ENCODE measurements at places on chromosomes 3 and 15.

DNA sequence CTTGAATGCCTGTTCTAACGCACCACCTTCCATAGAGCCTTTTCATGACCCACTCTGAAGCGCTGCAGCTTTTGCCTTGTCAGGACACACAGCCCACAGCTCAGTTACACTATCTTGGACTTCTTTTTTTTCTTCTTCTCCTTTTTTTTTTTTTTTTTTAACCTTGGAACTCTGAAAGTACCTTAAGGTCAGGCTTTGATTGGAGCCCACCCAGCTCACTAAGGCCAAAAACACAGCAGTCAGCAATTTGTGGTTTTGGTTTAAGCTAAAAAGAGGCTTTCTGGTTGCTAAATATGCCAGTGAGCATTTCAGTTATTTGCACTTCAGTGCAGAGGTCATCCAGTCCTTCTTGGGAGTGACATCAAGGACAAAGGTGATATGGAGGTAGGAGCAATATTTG, 1.7 kb downstream of the SLC25A20 start:
- no peak for DNase-seq

DNA sequence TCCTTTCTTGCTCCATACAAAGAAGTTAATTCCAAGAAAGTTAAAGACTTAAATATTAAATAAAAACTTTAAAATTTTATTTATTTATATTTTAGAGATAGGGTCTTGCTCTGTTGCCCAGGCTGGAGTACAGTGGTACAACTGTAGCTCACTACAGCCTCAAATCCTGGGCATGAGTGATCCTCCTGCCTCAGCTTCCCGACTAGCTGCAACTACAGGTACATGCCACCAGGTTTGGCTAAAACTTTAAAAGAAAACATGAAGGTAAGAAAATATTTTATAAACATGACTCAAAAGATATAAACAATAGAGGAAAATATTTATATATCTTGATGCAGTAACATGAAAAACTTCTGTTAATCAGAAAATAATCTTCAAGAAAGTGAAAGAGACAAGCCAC, 33.2 kb downstream of the ADIPOQ start:
- no peak for DNase-seq

DNA sequence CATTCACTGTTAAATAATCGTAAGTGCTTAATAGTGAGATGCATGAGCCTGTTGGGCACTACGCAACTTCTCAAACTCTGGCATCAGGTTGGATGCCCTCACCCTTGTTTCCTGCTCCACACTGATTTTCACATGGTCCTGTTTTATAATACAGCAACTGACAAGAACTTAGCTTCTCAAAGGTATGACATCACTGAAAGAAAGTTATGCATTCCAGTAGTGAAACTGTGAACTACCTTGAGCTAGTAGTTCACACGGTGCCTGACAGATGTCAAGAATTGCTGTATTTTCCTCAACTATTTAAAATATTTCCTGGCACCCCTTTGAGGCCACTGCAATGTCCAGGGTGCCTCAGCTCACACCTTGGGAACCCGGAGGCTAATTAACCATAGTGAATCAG, 327.5 kb downstream of the RORA start:
- DNase-seq, result no peak

GRCh38 chr3:113057117-113057516, 66.3 kb downstream of the GTPBP8 start:
- no peak for DNase-seq

GRCh38 chr15:78873793-78874765, 1.4 kb downstream of the MORF4L1 start:
- DNase-seq, result peak; percentile 24

GRCh38 chr3:73796382-73796781, 171.6 kb upstream of the PDZRN3 start:
- DNase-seq, result no peak

DNA sequence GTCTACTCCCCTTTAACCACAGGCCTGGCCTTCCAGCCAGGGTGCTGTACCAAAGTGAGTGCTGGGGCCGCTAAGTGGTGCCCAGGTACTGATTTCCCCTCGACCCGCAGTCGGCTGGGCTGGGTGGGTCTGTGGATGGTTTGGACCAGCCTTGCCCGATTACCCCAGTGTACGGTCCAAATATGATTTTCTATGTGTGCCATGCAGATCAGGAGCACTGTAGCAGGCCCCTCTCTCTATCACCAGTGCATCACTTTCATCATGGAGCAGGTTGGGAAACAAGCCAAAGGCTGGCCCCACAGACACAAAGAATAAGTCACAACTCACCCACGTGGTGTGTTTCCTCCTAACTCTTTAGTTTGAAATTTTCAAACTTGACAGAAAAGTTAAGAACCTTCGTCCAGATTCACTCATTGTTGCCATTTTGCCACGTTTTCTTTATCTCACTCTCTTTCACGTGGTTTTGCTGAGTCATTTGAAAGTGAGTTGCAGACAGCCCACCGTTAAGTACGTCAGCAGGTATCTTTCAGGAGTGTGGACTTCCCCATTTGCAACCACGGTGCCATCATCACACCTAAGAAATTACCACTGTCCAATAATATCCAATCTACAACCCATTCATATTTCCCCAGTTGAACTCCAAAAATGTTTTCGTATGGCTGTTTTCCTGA, 37.0 kb downstream of the ZNF710 start:
- DNase-seq, result no peak

DNA sequence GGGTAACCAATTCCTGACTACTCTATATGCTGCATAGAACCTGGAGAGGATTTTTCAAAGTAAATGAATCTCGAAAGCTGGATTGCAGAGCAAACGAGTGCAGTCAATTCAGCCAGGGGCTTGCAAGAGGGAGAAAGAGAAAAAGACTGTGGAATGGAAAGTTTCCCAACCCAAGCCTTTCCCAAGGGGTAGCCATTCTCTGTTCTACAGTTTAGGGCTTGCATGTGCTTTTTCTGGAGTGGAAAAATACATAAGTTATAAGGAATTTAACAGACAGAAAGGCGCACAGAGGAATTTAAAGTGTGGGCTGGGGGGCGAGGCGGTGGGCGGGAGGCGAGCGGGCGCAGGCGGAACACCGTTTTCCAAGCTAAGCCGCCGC, 511 bp upstream of the RARB start:
- no peak for DNase-seq

- no peak for DNase-seq
Observed at GRCh38 chr3:66144568-66145407, 76.0 kb upstream of the SLC25A26 start.

GRCh38 chr15:54789376-54789775, 407.4 kb downstream of the RSL24D1 start:
- no peak for DNase-seq

DNA sequence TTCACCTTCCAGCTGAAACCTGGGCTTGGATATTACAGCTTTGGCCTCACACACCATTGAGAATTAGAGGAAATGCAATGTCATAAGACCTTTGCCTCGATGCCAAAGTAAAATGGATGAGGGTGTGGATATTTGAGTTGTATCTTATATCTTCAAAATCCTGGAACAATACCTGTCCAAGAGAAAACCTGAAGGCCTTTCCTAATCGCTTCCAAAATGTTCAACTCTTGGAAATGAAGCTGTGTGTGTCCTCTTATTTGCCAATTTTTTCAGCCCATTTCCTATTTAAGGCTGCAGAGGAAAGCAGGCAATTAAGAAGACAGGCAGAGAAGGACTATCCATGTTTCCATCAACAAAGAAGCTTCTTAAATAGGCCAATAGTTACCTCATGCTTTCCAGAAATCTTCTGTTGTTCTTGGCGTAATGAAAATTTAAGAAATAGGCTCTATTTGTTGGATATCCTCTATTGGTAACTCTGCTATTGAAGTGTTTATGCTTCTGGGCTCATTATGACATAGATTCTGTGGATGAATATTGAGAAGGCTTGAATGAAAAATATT, 99.5 kb upstream of the ZBTB20 start:
- DNase-seq, result no peak

DNA sequence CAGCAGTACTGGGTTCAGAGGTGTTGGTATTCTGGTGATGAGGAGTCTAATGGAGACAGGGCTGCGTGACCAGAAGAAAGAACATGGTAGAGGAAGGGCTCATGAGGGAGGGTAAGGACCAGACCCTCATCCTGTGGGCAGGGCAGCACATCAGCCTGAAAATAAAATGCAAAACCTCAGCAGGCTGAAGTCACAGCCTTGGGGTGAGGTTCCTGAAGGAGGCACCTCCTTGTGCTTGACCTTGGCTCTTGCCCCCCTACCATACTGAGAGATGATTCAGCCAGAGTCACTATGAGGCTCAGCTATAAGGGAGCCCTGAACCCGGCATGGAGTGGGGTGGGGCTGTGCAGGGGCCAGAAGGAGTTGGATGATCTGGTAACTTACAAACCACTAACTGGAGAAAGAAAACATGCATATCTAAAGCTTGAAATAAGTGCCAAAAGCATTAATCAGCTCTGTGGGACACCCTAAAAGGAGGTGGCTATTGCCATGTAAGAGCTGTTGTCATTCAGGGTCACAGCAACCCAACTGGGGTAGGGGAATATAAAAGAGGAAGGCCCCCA, 60.2 kb downstream of the CORO2B start:
- no peak for DNase-seq

DNA sequence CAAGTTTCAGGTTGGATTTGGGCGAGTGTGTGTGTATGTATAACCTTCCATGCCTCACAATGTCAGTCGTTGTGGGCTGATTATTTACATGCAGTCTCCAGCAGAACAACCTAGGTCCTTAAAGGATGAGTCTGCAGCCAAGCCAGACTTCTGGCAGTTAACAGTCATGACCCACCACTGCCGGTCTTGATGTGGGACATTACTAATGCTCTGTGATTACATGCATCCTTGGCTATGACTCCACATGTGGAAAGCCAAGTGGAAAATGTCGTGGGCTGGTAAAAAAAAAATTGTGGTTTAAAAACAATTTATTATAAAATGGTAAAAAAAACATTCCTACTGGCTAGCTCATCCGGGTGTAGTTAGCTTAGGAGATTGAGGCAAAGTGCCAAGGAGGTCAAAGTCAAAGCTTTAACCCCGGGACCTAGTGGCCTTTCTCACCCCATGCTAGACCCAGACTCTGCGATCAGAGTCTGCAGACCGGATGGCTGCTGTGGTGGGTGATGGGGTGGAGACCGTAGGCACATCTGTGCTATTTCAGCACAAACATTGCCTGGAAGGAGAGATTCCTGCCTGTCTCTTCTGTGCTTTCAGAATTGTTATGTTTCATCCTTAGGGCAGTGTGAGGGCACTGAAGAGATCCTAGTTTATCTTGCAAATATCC, 6.8 kb downstream of the RARRES1 start:
- DNase-seq, result peak; percentile 47

DNA sequence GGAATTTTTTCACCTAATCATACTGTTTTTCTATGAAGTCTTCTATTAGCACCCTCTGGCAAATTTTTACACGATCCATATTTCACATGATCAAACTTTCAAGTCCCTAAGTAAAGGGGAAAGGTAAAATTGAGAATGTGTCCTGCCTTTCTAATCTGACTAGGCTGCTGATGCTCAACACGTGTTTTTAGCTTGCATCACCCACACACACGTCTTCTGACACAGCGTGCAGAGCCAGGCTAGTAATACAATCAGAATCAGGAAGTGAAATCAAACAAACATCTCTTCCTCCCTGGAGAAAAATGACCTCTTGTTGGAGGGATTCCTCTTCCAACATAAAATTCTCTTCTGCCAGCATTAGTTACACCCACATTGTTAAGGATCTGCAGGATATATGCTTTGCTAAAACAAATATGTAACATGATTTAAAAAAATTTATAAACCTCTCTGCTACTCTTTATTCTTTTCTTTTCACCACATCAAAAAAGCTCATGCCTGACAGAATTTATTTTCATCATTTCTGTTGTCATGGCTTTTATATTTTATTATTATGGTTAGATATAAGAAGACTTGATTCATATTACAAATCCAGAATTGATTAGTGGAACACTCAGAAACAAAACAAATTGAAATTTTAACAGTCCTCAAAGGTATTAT, 122.4 kb downstream of the RAP2B start:
- peak; percentile 22 for DNase-seq

- DNase-seq, result peak; percentile 11
Observed at GRCh38 chr3:11944052-11944673, 60.0 kb upstream of the SYN2 start.

- DNase-seq, result no peak
Observed at GRCh38 chr3:58434511-58434910, 879 bp upstream of the PDHB start.

GRCh38 chr15:78092261-78093041, at the start of gene SH2D7:
Gene SH2D7 (plus strand): TSS chr15:78092561. CDS start chr15:78092585, 24 bp downstream.
- DNase-seq, result peak; percentile 7

GRCh38 chr15:39593656-39594445, 13.0 kb downstream of the THBS1 start:
- DNase-seq, result peak; percentile 47

DNA sequence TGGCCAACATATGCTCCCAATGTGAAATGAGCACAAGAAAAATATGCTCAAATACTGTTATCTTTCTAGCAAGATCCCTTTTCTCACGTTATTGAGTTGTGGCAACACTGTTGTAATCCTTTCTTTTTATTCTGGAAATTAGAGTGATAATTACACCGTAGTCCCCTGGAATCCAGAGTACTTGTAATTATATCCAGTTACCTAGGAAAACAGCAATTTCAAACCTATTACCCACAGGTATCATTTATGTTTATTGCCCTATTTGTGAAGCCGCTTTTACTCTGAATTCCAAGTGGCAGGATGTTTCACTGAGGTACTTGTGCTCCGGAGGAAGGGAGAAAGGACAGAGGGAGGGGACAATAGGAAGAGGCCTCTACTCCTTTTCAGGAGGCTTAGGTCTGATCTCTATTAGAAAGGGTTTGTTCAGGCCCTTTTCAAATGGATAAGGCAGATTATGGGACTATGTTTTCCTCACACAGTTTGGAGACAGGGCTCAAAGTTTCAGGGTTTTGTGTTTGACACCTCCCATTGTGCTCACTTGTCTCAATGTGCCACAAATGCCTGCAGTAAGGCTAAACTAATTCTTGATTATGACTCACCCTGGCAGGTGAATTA, 646.6 kb downstream of the TUSC7 start:
- no peak for DNase-seq

DNA sequence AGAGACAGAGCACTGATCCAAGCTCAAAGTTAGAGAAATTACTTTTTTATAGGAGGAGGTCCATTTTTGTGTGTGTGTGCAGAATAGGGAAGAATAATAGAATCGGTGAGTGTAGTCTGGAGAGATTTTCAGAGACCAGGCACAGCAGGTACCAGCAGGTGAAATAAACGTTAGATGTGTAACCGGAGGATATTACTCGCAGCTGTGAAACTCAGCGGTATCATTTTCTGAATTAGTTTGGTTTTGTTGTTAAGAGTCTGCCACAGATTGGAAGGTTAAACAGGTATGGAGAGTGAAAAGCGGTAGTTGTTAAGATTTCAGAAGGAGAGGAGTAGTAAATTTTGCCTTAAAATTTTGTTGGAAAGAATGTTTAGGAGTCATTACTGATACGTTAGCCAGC, 69.9 kb downstream of the RGMA start:
- DNase-seq, result no peak

All from transverse colon (tissue), 4 donors.